ENCODE measurements at places on chromosomes 1 and 21.

GRCh38 chr1:59477286-59477685 is 180.4 kb downstream of the FGGY start:
- DNase-seq = no peak

- DNase-seq = no peak
Observed at GRCh38 chr21:42453224-42453985, 42.6 kb downstream of the RSPH1 start.

- no peak for DNase-seq
Observed at GRCh38 chr1:211830055-211830327, 572 bp downstream of the LPGAT1 start.

DNA sequence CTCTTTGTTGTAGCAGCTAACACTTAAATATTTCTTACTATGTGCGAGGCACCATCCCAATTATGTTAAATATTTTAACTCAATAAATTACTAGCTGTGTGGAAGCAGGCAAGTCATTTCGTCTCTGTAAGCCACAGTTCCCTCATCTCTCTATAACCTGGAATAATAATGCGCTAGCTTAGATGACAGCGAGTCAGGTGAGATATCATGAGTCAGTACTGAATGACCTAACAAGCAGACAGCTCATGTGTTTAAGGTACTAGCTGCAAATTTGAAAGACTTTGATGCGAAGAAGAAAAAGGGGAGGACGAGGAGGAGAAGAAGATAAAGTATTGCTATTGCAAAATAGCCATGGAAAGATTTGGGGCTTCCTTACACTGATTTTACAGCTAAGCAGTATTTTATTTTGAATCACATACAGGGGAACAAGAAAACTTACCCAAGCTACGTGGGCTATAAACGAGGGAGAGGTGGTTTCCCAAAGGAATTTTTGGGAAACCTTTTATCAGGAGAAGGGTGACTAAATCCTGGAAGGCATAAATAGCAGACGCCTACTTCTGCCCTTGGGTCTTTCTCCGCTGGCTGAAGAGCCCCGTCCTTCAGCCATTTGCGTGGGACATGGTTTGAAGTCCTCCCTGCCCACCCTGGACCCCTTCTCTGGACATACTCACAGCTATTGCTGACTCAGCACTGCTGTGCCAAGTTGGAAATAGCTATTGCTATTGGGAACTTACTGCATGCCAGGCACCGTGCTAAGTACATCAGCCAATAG is 8.9 kb downstream of the CITED4 start:
- no peak for DNase-seq

DNA sequence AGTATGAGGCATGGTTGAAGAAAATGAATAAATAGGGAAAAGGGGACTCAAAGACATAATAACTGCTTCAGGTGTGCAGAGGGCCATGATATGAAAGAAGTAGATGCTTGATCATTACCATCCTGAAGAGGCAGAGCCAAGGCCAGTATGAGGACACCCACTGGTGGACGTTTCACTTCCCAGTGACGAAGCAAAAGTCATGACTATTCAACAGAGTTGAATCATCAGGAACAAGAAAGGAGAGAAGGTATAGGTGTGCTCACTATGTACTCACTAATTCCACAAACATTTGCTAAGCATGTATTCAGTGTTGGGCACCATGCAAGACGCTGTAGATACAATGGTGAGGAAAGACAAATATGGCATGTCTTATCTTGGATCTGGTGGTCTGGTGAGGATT is 319.2 kb upstream of the RUNX1 start:
- no peak for DNase-seq

All from stimulated activated CD4-positive, alpha-beta T cell treated with anti-CD3 and anti-CD28 coated beads, TNF-alpha, amount 100 ng/mL, for 1 hour (primary cell).